CD4-positive, alpha-beta T cell treated with Interleukin-6 at 100 ng/mL for 8 hours (primary cell): ENCODE measurements at places on chromosomes 7 and 10.

DNA sequence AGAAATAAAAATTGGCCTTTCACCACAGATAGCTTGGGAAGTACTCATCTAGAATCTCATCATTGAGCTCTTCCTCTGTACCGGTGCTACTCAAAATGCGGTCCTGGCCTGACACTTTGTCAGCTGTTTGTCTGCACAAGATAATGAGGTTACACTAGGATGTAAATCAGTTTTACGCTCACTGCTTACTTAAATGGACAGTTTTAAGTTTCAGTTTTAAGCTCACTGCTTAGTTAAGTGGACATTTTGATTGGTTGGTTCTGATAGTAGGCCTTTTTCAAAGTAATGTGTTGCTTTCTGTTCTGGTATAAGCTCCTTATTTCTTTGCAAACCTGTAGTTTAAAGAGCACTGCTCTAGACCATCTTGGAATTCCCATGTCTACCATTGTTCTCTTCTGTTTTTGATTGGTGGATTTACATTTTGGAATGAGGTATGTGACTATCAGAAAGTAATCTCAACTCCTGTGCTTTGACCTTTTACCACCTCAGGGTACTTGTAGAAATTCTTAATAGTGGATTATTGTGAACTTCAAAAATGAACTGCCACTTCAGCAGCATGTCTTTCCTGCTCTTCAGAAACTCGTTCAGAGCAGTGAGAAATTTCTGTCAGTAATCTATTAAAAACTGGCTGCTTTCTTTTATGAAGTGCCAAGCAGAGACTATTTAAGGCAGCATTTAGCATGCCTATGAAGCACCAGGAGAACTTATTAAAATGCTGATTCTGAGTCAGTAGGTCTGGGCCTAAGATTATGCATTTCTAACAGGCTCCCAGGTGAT lies 55.0 kb downstream of the C1GALT1 start:
- no peak for DNase-seq

- DNase-seq, result no peak
Observed at GRCh38 chr10:106467506-106467905, 697.0 kb downstream of the SORCS1 start.

DNA sequence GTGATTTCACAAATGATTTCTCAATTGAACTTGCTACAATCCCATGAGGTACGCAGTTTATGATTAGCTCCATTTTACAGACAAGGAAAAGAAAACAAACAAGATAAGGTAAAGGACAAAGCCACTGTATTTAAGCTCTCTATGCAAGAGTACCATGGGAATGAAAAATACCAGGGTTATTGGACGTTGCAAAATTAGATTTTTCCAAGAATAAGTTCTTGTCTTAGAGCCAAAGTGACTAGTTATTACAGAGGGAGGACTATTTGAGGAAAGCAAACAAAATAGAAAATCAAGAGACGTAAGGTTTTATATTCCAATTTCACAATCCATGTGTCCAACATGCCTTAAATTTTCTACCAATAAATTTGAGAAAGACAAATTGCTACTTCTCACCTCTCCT lies 97.9 kb upstream of the PTN start:
- DNase-seq, result no peak

- no peak for DNase-seq
Observed at GRCh38 chr10:118952493-118953295, 76.8 kb upstream of the NANOS1 start.

GRCh38 chr7:140479739-140480084 lies 407 bp upstream of the MKRN1 start:
- no peak for DNase-seq

DNA sequence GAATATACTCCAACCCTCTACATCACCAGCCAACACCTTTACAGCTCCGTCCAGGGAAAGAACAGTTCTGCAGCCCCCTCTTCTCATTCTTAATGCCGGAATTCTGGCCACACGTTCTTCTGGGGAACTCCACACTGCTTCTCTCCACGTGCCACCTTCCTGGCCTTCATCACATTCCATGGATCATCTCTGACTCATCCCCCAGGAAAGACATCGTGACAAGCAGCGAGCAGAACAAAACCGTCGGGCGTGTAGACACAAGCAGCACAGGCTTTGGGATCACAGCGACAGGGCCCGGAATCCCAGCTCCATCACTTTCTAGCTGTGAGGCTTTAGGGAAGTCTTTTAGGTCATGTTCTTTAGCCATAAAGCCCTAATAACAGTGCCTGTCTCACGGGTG lies 590.3 kb upstream of the FOXK1 start:
- no peak for DNase-seq

DNA sequence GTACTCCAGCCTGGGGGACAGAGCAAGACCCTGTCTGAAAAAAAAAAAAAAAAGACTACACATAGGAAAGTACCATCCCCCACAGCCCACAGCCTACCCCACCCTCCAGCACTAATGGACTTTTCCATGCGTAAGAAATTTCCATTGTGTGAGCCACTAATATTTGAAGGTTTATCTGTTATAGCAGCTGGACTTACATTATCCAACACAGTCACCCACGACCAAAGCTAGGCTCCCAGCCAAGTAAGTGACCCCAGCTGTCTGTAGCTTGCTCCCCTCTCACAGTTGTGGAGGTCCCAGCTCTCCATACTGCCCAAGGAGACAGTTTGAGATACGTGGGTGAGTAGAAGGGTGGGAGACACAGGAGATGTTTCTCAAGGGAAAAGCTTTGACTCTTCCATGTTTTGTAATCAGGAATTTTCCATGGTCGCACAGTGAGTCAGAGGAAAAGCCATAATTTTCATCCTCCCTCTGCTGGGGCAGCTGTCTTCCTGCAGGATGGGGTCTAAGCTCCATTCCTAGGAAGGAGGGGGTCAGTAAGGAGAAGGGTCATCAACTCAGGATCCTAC lies 57.4 kb downstream of the CAV1 start:
- no peak for DNase-seq

GRCh38 chr7:103521937-103522336 lies 75.9 kb upstream of the SLC26A5 start:
- no peak for DNase-seq

- no peak for DNase-seq
Observed at GRCh38 chr10:95742485-95742884, 13.5 kb upstream of the ENTPD1 start.

DNA sequence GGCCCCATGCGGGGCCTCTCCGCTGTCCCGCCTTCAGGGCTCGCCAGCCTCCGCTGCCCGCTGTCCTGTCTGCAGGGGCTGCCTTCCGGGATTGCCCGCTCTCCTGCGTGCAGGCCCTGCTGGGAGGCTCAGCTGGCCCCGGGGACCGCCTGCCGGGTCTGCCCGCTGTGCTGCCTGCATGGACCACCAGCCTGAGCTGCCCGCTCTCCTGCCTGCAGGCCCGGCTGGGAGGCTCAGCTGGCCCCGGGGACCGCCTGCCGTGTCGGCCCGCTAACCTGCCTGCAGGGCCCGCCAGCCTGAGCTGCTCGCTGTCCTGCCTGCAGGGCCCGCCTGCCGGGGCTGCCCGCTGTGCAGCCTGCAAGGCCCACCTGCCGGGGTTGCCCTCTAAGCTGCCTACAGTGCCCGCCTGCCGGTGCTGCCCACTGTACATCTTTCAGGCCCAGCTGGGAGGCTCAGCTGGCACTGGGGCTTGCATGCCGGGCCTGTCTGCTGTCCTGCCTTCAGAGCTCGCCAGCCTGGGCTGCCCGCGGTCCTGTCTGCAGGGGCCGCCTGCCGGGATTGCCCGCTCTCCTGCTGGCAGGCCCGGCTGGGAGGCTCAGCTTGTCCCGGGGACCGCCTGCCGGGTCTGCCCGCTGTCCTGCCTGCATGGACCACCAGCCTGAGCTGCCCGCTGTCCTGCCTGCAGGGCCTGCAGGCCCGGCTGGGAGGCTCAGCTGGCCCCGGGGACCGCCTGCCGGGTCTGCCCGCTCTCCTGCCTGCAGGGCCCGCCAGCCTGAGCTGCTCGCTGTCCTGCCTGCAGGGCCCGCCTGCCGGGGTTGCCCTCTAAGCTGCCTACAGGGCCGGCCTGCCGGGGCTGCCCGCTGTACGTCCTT lies 165.1 kb downstream of the GLRX3 start:
- DNase-seq, result peak; percentile 13

DNA sequence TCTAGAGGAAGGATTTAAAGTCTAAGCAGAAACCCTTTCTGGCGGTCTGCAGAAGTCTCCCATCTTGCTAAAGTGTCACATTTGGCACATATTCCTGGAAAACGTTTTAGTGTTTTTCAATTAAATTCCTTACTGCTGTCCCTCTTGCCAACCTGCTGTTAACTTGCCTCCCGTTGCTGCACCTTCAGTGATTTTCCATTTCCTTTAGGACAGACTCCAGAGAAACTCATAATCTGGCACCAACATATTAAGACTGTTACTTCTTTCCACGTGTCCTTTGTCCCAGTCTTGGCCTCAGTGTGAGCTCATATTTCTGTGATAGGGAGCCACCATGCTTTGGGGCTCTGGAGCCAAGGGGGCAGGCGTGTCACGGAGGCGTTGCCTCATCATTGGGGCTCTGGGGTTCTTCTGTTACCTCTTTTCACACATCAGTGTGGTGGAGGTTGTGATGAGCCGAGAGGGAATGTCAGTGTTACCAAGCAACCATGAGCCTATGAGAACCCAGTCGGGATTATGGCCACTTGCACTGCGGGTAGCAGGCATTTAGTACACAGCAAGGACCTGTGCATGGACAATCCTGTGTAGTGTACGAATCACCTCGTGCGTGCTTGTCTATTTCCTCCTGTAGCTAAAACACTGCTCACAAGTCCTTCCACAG lies 26.0 kb upstream of the ZNF32 start:
- no peak for DNase-seq

- no peak for DNase-seq
Observed at GRCh38 chr10:122301055-122301810, 30.1 kb downstream of the BTBD16 start.

DNA sequence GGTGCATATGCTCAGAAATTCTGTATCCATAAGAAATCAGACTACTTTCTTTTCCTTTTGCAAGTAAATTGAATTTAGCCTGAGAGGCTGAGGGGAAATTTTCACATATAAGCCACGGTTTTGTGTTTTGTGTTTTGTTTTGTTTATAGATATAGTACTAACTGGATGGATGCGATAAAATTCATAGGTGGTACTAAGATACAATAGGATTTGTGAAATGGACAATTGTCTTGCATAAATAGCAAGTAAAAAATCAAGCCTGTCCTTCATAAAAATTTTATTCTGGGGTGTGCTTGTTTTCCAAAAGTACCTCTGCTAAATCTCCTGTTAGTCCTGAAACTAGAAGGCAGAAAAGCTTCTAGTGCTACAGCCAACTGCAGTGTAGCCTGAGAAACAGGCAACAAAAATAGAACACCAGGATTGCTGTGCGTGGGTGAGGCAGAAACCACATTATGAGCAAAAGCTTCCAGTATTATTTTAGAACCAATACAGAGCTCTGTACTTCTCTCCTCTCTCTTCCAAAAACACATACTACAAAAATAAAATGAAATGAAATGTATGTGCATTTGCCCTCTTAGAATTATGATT lies 634 bp upstream of the HDAC9 start:
- DNase-seq, result no peak

- no peak for DNase-seq
Observed at GRCh38 chr7:26580711-26581110, 283.7 kb downstream of the SKAP2 start.

GRCh38 chr10:24418532-24418931 lies 209.6 kb downstream of the KIAA1217 start:
- DNase-seq, result no peak

- DNase-seq, result no peak
Observed at GRCh38 chr10:104894681-104895080, 253.6 kb downstream of the SORCS3 start.

DNA sequence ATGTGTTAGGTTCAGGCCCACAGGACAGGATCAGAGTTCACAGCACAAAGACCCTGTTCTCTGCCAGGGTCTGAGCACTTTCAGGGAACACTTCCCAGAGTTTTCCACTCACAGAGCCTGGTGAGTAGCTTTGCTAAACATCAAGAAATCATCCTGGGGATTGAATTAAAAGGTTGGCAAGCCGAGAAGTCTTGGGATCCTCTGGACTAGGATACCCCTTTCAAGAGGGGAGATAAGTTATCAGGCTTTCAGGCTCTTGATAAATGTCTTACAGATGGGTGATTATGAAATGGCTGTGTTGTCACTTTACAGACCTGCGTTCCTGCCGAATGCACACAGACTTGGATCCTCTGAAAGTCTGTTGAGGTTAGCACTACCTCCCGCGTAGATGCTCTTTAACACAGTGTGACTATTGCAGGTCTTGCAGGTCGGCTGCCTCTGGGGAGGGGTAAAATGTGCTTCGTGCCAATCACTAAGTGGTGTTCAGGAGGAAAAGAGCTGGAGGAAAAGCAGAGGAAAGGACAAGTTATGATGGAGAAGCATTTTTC lies 473.5 kb upstream of the AKR1E2 start:
- DNase-seq, result no peak

DNA sequence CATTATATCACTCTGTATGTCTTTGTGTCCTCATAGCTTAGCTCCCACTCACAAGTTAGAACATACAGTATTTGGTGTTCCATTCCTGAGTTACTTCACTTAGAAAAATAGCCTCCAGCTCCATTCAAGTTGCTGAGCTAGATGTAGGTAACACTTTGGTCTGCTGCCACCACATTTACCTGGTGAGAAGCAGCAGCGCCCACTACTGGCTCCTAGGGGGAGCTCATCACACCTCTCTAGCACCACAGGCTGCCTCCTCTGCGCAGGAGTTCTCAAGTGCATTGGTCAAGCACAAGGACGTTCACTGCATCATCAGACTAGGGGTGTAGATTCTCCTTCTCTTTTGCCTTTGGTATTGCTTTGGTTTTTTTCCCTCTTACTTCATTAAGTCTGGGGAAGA lies 530.9 kb upstream of the AUTS2 start:
- DNase-seq, result no peak

GRCh38 chr10:102310361-102311024 lies 65.2 kb downstream of the GBF1 start:
- no peak for DNase-seq

DNA sequence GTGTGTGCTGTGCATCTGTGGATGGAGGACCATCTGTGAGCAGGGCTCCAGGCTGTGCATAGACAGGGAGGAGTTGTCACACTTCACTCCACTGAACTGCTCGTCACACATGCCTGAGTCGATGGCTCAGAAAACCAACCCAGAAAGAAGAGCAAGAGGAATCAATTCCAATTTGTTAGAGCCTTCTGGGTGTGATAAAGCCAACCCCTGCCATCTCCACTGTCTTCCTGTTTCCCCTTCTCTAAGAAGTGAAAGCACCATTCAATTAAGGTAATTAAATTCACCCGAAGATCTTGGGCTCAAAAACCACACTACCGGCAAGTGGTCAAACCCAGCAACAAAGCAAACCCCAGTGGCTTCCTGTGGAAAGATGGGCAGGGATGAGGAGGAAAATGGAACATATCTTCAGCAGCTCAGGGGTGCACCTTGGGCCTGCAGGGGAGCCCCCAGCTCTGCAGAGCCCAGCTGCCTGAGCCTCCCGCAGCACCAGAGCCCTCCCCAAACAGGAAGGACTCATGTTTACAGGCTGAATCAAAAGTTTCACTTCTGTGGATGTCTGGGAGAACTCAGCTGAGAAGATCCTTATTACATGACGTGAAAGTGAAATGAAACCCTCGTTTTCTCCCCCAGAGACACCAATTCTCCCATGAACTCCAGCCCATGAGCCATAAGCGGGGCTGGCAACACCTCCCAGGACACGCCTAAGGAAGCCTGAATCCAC lies 10.9 kb downstream of the C10orf71 start:
- DNase-seq, result peak; percentile 17
